Myocyte (in vitro differentiated cells): ENCODE measurements at places on chromosomes 13 and 19. TPM values are rescaled to one million over a fixed set of nuclear protein-coding genes. Genes with fewer than 3 reads are reported as not detected.
A peak's percentile ranks its signal among the peaks of the same experiment; 100 is the strongest.

GRCh38 chr13:85896516-85897450 lies 97.6 kb upstream of the SLITRK6 start:
- no peak for DNase-seq

PSG1 gene
- total RNA-seq: 4.7 and 16.3 TPM in 2 replicates

GRCh38 chr19:46404753-46405468 lies 8.5 kb downstream of the CCDC8 start:
- no peak for DNase-seq

GRCh38 chr13:76944456-76944855 lies 3.9 kb upstream of the ACOD1 start:
- DNase-seq: peak; percentile 31

DNA sequence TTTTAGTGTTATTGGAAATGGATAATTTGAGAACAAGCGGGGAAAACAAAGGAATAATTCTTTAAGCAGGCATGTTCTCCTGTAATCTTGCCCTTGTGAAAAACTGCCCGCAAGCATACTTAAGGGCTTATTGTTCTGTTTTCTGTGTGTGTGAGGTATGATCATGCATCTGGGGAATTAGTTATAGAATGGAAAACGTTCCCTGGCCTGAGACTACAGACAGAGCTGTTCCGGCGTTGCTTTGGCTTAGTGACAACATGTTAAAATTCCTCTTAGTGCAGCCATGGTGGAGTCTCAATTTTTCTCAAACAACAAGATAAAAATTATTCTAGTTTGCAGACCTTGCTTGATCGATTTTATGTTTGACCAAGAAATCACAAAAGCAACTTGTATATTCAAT lies 560.2 kb upstream of the SPRY2 start:
- no peak for DNase-seq

NCCRP1 gene
- not detected in 2 replicates for total RNA-seq

DNA sequence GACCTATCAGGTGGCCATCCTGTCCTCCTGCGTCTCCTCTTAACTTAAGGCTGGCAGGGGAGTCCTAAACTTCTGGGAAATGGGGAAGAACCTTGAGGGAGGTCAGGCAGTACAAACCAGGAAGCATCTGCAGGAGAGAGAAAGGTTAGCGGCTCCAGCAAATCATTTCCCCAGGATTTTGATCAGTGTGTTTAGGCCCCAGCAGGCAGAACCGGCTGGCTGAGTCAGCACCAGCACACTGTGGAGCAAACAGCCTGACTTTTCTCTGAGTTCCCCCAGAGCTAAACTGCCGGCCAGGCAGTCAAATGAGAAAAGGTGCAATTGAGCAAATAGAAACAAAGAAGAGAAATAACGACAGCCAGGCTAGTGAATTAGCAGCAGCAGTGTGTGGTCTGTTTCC lies 46.7 kb upstream of the MEDAG start:
- DNase-seq: no peak
